ENCODE measurements at places on chromosomes 6 and 20.

DNA sequence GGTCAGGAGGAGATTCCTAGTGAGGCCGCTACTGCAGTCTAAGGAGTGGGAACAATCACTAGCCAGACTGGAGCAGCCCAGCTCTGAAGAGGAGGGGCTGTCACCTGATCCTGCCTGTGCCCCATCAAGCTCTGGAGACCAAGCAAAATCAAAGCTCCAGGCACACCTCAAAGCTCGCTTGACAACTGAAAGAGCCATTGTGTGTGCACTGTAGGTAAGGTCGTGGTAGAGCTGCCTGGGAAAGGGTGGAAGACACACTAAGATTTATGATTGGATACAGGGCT, 58.2 kb downstream of the CSE1L start:
- no peak for DNase-seq

GRCh38 chr6:74320074-74320473, 624.1 kb downstream of the CD109 start:
- DNase-seq: peak; percentile 25

DNA sequence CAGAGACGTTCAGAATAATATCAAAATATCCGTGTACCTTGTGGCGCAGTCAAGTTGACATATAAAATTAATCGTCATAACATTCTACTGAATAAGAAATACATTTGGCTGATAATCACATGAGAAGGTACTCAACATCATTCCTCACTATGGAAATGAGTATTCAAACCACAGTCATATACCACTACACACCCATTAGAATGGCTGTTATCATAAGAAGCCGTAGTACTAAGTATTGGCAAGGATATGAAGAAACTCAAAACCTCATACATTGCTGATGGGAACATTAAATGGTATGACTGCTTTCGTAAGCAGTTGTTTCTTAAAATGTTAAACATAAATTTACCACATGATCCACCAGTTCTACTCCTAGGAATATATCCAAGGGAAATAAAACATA, 244.7 kb downstream of the CDKAL1 start:
- no peak for DNase-seq

GRCh38 chr6:68967549-68968300, 332.6 kb downstream of the ADGRB3 start:
- DNase-seq: peak; percentile 7

DNA sequence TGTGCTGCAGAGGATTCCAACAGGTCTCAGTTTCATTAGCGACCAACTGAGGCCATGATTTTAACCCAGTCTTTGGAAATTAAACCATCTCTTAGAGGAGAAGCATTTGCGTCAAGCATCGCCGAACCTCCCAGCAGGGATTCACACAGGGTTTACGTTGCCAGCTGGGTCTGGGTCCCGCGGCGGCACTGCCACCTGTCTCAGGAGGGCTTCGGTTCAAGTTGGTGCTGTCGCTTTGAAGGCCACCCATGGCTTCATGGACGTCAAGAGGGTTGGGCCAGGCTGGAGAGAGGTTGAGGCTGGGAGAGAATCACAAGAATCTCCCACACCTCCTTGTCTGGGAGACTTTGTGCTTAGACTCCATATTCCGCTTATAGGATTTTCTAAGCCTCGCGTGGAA, 43.0 kb upstream of the FRMD1 start:
- DNase-seq: no peak

DNA sequence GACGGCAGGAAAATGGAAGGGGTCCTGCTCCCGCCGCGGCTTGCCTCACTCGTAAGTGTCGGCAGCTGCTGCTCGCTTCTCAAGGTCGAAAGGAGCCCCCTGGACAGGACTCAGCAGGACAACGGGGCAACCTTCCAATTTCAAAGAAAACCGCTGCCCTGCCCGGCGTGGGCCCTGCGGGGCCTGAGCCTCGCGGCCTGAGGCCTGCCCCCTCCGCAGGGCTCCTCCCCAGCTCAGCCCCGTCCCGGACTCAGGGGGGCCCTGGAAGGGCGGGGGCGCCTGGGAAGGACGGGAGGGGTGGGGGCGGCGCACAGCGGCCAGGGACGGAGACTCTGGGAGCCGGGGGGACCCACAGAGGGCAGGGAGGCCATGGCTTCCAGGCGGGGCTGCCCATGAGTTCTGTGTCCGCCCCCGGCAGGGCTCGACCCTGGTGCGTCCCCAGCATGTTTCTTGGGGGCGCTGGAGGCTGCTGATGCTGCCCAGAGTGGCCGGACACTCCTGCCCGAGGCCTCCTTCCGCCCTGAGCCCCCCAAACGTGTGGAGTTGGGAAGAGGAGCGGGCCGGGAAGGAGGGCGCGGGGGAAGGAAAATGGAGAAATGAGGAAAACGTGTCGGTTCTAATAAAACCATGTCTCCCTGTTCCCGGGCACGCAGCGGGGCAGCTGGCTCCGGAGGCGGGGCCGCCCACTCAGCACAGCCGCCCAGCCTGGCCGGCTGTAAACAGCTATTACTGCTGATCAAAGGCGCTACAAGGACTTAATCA, 114.6 kb downstream of the DLL1 start:
- DNase-seq: no peak

GRCh38 chr6:116929825-116930224, 52.8 kb downstream of the RFX6 start:
- no peak for DNase-seq

DNA sequence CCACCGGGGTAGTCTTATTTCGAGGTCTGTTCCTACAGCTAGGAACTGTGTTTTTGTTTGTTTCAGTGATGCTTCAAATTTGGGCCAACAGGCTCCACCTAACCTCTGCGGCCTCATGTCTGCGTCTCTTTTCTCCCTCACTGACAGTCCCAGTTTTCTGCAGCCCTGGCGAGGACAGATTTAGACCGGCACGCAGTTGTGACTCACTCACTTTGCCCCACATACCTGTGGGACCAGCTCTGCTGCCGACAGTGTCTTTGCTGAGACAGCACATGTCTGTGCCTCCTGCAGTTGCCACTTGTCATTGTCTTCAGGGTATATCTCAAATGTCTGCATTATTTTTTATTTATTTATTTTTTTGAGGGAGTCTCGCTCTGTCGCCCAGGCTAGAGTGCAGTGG, 29.2 kb downstream of the OSBPL2 start:
- no peak for DNase-seq

DNA sequence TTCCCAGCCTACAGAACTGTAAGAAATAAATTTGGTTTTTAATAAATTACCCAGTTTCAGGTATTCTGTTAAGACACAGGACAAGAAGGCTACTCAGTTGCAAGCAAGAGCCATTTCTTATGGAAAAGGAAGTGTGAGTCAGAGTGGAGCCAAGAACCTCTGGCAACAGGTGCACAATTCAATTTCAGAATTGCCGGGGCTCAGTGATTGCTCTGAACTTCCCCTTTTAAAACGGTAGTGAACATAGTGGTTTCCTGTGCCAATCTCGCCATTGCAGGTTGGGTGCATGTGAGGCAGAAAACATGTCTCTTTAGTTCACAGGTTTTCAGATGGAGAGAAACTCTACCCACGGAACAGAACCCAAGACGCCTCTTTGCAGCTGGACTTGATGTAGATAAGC, 16.4 kb downstream of the PIGT start:
- no peak for DNase-seq

GRCh38 chr20:62727584-62728027, 19.0 kb downstream of the NTSR1 start:
- no peak for DNase-seq

DNA sequence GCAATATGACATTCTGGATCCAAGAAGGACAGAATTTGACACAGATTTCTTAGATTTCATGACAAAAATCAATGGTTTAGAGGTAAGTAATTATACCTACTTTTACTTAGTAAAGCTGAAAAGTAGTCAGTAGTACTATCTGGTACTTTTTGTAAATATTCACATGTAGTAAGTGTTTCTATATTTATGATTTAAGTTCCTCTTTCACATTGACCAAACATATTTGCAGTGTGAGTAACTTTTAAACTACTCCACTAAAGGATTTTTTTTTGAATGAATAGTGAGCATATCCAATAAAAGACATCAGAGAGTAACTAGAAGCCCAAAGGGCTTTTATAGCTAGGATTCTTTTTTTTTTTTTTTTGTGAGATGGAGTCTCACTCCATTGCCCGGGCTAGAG, 60.8 kb downstream of the DNAH8 start:
- no peak for DNase-seq

- no peak for DNase-seq
These were observed 22.1 kb downstream of the PABPC1L start for GRCh38 chr20:44931911-44932310.

DNA sequence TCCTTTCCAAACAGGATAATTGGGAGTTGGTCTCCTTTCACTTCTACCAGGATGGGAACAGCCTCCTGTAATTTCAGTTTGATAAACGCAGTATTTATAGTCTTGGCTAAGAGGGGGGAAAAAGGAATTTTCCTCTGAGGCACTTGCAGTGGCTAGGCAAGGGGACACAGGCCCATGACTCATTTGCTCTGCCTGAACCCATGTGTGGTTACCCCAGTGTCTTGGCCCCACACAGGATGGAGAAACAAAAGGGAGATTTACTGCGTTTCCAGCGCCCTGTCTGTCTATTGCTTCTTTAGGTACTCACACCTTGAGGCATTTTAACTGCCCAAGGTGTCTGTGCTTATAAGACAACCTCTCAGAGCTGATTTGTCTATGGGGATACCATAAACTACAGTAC, 74.8 kb upstream of the NEDD9 start:
- DNase-seq: no peak

DNA sequence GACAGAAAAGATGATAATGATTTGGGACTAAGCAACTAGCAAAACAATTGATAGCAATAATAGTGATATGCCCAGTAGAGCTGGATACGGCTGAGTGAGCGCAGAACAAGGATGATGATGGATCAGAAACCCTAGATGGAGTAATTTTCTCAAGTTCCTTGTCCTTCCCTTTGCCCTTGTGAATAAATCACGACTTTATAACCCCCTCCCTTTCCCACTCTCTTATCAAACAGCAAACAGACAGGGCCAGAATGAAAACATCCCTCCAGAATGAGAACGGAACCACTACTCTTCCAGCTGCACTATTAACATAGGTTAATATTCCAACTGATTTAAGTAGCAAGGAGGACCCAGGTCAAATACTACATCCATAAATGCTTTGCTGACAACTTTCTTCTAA, 1.3 kb upstream of the MTFR2 start:
- no peak for DNase-seq

DNA sequence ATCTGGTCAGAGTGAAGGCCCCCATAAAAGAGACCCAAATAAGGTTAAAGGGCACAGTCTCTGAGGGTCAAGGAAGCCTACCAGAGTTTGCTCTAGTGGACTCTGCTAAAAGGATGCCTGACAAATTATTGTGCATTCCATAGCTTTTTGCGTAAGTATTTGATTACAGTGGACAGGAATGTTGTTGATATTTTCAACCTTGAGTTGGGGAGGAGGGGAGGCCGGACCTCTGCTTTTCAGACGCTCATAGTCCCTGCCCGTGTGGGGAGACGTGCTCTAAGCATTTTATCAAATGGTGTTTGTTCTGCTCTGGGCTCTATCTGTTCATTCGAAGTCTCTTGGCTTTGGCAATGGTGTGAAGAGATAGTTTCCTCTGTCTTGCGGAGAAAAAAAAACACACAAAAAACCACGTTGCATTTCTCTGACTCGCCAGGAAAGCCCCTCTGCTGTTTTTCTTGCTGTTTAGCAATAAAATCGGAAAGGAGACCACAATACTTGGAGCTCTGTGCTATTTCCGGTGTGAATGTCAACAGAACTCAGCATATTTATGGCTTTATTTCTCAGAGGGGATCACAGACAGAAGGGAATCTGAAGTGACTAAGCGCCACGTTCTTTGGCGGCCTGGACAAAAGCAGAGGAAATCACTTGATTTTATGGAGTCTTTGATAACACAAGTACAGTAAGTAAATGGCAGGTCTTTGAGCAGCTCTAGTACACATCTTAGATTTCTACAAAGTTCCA, 159.8 kb downstream of the ZFP64 start:
- DNase-seq: no peak

DNA sequence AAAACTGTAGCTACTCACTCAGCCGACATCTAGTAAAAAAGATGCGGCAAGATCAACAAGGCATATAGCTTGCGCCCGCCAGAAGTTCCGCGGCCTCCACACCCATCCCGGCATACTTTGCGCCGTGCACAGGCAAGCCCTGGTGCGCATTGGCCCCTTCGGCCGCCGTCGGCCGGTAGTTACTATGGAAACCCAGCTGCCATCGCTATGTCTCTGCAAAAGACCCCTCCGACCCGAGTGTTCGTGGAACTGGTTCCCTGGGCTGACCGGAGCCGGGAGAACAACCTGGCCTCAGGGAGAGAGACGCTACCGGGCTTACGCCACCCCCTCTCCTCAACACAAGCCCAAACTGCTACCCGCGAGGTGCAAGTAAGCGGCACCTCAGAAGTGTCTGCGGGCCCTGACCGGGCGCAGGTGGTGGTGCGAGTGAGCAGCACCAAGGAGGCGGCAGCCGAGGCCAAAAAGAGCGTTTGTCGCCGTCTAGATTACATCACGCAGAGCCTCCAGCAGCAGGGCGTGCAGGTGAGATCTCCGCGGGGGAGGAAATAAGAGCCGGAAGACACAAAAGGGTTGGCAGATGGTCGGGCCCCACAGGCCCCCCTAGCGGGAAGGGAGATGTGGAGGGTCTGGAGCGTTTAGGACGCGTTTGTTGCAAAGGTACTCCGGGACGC, at the start of gene IRAK1BP1:
TSS of gene IRAK1BP1 (plus strand) at position 182 of the 671 bp plus-strand sequence. CDS start at position 208, 26 bp downstream.
- DNase-seq: peak; percentile 78

DNA sequence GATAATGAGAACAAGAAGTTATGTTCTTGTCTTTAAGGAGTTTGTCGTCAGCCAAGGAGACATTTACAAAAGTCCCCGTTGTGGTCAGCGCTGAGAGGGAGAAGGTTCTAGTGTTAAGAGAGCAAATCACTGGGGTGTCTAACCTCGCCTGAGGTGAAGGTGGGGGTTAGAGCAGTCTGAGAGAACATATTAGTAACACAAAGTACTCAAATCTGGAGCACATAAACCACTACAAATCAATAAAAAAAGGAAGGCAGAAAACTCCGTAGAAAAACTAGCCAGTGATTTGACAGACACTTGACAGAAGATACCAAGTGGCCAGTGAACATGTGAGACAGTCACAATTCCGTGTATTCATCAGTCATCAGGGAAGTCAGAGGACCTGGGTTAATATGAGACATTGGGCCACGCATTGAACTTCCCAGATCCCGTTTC, 45.4 kb downstream of the CDS2 start:
- no peak for DNase-seq

GRCh38 chr20:18537651-18538050, 29.6 kb upstream of the SMIM26 start:
- no peak for DNase-seq

- DNase-seq: no peak
These were observed 54.4 kb downstream of the JAG1 start for GRCh38 chr20:10619427-10619826.
